ENCODE measurements at places on chromosomes 12 and 14. TPM values are rescaled to one million over a fixed set of nuclear protein-coding genes. Genes with fewer than 3 reads are reported as not detected.

The TNS2 gene
- 52.9 TPM for total RNA-seq

The PTGES3 gene
- 351 TPM for total RNA-seq

The GALNT9 gene
- total RNA-seq: 6.4 TPM

The FAM161B gene
- total RNA-seq: 1.3 TPM

The HOXC5 gene
- 0.53 TPM for total RNA-seq

The PARP11 gene
- total RNA-seq: 2.0 TPM

The KRT78 gene
- total RNA-seq: not detected

The SERPINA12 gene
- not detected for total RNA-seq

The PMEL gene
- 1.3 TPM for total RNA-seq

The CTSG gene
- total RNA-seq: not detected

The IAPP gene
- not detected for total RNA-seq
